ENCODE measurements at places on chromosomes 4 and X.

GRCh38 chr4:183370786-183371185 is 48.6 kb upstream of the CLDN24 start:
- no peak for DNase-seq

DNA sequence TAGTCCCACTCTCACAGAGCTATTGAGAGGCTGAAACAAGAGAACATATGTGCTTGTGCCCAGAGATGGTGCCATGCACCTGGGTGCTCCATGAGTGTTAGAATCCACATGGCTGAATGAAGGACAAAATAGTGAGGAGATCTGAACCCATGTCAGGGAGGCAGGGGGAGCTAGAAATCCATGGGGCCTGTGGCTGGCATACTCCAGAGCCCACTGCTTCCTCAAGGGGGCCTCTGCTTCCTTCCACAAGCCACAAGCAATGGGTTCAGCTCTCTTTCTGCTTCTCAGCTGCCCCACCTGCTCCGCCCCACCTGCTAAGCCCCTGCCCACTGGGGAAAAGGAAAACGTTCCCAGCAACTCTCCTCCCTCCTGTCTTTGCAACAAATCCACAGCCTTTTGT is 46.1 kb downstream of the PJA1 start:
- no peak for DNase-seq

DNA sequence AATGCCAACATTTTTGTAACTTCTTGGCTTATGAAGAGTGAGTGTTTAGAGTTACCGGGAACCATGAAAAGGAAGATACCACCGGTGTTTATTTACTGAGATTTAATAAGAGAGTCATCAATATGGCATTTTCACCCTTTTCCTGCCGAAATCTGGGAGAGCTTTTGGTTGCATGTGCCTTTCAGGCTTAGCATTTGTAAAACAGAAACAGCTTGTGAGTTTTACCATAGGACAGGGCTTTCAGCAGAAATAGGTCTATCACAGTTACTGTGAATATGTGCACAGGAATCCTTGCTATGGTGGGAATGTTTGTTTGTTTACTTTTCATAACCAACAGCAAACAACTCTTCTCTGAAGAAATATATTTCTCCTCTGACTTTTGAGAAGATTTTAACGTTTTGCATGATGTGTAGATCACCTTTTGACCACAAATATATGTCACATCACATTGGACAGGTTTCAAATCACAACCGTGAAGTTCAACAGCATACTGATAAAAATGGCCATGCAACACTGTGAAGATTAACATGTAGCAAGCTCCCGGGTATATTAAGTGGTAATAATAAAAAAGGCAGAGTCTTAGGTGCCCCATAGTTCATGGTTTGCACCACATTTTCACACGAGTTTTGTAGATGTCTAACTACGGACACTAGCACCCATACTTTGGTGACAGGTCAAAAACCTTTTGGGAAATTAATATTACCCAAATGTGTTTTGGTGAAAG is 21.3 kb downstream of the ARHGAP24 start:
- no peak for DNase-seq

DNA sequence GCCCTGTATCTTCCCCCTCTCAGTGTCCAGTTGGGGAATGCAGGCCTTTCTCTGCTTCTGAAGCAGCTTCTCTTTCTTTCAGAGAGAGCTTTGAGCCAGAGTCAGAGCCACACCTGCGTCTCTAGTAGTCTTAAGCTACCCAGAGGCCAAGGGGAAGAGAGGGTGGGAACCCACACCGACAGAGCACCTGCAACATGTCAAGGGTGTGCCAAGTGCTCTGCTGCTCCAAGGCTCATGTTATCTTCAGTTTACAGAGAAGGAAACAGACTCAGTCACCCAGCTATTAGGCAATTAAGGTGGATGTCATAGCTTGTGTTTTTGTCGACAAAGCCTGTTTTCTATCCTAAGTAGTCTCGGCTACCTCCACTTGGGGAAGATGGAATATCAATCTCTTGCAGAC is 22.7 kb upstream of the RNF212 start:
- DNase-seq = no peak

- no peak for DNase-seq
Measured at GRCh38 chr4:53194727-53195126, 171.1 kb downstream of the SCFD2 start.

- no peak for DNase-seq
Measured at GRCh38 chrX:23332888-23333821, 1.5 kb upstream of the PTCHD1 start.

DNA sequence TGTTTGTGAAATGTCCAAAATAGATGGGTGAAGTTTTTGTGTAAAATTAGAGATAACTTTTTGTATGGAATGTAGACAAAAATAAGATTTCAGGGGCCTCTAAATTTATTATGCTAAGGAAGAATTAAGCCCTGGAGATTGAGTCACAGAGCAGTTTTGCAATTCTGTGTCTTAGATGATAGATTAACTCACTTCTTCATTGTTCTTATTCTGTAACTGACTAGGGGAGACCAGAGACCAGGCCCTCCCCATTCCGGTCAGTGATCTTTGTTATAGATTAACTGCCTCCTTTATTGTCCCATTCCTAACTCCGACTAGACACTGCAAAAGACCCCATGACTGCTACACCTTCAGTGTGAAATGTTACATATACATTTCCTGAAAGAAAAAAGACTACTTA is 238.4 kb upstream of the TAPT1 start:
- no peak for DNase-seq

DNA sequence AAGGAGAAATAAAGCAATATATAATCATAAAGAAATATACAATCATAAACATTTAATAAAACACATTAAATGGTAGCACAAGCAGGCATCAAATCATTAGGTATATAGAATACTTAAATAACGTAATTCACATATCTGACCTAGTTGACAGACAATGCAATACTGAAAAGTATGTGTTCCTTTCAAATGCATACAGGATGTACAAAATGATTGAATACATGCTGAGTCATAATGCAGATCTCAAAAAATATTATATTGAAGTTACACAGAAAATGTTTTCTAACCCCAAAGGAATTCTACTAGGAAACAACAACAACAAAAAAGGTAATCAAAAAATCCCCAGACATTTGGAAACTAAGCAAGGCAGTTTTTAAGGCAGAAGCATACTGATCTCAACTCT is 1072.0 kb upstream of the INTU start:
- no peak for DNase-seq

DNA sequence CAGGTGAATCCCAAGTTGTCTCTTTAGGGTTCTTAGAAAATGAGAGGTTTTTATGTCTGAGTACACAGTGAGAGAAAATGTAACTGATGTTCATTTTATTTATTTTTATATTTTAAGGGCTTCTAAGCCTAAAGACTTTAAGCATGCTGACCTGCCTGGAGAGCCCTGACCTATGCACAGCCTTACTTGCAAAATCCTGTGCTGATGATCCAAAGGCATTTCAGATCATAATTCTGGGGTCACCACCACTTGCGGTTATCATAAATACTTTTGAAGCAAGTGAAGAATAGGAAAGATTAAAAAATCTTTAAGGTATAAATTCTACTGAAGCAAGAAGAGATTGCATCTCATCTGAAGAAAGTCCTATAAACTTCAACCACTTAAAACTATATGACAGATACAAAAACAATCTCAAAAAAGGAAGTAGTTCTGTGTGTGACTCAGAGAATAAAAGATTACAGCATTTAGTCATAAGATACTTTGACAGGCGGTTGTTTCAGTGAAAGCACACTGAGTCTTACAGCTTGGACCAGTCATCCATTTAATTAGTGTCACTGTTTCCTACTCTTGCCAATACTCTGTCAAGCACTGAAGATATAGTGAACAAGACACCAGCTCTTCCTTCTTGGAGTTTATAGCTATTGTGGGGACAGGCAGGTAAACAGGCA is 245.2 kb upstream of the DIPK2B start:
- DNase-seq = peak; percentile 38

- DNase-seq = no peak
Measured at GRCh38 chr4:174444390-174444789, 77.9 kb downstream of the HPGD start.

DNA sequence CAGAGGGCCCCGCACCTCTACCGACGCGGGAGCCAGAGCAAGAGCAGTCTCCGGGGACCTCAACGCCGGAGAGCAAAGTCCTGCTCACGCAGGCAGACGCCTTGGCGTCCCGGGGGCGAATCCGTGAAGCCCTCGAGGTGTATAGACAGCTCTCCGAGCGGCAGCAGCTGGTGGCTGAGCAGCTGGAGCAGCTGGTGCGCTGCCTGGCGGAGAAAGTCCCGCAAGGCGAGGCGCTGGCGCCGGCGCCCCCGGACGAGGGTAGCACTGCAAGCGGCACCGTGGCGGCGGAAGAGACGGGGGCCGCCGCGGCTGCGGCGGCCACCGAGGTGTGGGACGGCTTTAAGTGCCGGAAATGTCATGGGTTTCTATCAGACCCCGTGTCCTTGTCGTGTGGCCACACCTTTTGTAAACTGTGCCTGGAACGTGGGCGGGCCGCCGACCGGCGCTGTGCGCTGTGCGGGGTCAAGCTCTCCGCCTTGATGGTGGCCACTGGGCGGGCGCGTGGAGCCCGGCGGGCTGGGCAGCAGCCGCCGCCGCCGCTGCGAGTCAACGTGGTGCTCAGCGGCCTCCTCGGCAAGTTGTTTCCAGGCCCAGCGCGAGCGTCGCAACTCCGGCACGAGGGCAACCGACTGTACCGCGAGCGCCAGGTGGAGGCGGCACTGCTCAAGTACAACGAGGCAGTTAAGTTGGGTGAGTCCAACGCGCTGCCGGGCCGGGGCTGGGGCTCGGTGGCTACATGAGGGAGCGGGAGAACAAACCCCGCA is 672 bp downstream of the LONRF3 start:
- DNase-seq = no peak

GRCh38 chr4:115923152-115923551 is 809.7 kb upstream of the NDST4 start:
- no peak for DNase-seq

- DNase-seq = no peak
Measured at GRCh38 chr4:121050300-121050699, 22.0 kb downstream of the NDNF start.

DNA sequence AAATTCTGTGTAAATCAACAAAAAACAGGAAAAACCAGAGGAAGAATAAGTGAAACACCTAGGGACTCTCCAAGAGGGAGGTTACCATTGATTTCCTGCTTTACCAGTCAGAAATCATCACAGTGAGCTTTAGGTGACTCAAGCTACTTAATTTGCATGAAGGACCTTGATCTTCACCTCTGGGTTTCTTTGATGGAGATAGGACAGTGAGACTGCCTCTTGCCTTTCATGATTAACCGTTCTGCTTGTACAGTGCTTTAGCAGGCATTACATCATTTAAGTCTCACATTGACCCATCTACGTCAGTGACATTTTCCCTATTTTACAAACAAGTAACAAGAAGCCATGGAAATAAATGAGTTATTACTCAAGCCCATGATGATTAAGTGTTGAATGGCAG is 3.4 kb upstream of the GK start:
- DNase-seq = no peak

GRCh38 chrX:150587585-150588503 is 19.4 kb downstream of the MTM1 start:
- DNase-seq = no peak

DNA sequence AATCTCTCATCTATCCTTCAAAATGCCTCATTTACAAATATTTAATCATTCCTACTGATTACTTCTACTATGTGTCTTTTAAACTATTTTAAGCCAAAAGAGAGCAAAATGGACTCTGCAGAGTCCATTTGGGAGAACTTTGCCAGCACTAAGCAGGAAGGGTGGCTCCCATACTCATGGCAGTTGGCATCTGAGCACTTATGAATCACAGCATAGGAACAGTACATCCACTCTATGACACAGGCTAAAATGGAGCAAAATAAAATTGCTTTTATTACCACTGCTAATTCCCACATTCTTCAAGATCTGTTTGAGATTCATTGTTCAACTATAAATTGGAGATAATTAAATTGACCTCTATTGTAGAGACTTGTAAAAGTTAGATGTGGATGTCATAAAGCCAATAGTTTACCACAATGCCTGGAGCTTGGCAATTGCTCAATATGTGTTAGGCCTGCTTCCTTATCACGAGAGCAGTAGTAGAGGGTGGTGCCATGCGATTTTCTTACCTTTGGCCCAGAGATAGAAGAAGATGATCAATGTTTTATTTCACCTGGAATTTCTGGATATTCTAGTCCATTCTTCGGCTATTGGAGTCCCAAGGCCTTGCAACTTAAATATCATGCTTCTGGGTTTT is 19.1 kb downstream of the HPGD start:
- no peak for DNase-seq

DNA sequence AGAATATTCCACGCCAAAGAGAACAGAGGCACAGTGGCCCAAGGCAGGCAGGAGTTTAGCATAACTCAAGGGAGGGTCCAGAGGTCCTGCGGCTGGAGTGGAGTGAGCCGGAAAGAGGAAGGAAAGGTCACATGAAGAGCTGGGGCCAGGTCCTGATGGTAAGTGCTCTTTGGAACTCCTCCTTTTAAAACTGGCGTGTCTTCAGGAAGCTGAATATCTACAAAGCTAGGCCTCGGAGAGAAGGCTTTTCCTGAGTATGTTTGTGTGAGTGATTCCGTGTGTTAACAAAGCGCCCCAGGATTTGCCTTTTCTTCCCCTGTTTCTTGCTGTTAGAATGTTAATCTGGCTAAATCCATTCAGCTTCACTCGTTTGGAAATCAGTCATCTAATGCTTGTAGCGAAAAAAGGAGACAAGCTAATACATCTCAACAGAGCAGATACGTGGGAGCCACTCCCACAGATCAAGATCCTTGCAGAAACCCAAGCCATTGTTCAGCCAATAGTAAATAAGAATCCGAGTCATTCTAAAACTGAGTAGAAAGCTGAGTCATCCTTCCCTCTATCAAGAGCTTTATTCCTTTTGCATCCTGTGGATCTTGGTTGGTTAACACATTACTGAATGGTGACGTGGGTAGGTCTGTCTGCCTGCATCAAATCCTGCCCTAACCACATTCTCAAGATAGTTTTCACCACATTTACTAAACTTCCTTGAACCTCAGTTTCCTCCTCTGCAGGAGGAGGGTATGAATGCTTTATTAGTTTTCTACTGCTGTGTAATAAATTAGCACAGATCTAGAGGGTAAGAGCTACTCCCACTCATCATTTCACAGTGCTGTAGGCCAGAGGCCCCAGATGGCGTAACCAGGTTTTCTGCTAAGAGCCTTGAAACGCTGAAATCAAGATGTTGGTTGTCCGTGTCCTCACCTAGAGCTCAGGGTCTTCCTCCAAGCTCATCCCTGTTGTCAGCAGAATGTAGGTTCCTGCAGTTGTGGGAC is 43.2 kb upstream of the RBM47 start:
- DNase-seq = peak; percentile 88

- no peak for DNase-seq
Measured at GRCh38 chr4:2634014-2634413, 97.6 kb downstream of the FAM193A start.

DNA sequence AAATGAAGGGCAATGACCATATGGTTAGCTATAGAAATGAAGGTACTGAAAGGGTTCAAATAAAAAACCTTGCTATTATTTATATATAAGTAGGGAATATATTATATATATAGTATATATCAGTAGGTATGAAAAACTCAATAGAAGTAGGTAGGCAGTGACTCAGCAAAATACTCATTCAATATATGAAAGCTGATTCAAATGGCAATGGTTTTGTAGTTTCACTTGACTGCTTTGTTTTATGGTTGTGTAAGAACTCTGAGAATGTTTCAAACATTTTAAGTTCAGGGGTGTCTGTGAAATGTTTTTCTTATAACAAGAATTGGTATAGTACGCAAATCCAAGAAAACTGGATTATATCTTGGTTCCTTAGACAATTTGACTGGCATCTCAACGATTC is 4.1 kb downstream of the ZNF280C start:
- DNase-seq = no peak
